Activated naive CD8-positive, alpha-beta T cell treated with anti-CD3 and anti-CD28 coated beads, Interleukin-2, amount 50 U/mL, for 24 hours (primary cell): ENCODE measurements at places on chromosomes 6 and 20.
A peak's percentile ranks its signal among the peaks of the same experiment; 100 is the strongest.

- no peak for DNase-seq
These were observed 58.5 kb downstream of the GRM1 start for GRCh38 chr6:146087386-146087785.

DNA sequence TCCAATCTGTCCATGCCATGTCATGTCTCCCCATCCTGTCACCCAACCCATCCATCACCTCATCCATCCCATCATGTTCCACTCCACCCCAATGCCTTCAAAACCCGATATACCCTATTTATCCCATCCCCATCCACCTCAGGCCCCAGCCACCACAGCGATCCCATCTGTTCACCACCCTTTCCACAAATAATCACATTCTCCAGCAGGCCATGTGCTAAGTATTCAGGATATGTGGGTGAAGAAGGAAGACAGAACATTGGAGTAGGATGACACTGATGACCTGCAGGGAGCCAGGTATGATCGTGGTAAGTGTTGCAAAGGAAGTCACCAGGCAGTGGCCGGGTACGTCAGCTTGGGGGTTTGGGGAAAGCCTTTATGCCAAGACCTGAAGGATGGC lies 48.8 kb downstream of the NPEPL1 start:
- no peak for DNase-seq

DNA sequence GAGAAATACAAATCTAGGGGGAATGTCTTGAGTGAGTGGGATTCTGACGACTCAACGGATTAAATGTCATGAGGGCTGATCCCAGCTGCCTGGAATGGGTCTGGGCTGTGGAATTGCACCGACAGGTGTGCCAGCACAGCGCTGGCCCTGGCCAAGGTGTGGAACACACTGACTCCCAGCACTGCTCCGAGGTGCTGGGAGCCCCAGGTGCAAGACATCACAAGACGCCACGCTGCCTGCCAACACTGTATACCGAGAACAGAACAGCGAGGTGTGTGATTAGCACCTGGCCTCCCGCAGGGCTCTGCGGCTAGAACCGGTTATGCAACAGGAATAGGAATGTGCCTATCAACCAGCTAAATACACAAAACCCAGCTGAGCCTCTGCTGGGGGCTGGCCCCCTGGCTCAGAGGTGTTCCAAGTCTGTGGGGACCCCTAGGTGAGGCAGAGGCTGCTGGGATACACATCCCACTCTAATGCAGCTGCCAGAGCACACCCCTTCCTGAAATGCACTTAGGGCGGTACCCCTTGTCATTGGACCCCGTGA lies 24.8 kb upstream of the APMAP start:
- DNase-seq: no peak

GRCh38 chr6:127186889-127187288 lies 68.4 kb downstream of the RSPO3 start:
- peak; percentile 74 for DNase-seq

GRCh38 chr20:16608277-16608650 lies 35.0 kb upstream of the KIF16B start:
- no peak for DNase-seq

DNA sequence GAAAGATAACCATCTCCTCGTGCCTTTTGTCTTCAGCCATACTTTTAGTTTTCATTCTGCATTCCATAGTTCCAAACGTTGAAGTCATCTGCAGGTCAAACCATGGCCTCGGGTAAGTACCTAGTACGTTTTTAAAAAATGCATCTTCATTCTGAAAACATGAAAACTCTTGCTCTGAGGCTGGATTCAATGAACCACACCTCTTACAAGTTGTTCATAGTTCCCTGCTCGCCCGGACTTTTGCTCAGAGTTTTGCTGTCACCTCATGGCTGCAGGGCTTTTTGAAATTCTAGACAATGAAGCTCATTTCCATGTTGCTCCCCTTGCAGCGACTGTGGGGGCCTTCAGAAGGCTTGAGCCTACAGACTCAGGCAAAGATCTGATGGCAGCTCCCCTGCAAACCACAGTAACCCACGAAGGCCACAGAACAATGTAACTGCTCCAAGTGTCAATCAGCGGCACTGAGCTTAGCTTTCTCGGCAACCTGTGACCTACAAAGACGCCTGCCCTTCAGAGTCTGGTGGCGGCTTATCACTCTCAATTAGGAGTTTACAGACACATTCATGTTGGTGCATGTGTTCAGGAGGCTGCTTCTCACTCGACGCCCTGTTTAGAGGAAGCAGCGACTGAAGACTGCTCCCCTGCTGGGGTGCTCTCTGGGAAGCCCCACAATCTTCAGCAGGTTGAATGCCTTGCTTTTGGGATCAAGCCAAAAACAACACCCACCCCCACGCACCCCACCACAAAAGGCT lies 61.2 kb downstream of the FOXC1 start:
- DNase-seq: no peak

DNA sequence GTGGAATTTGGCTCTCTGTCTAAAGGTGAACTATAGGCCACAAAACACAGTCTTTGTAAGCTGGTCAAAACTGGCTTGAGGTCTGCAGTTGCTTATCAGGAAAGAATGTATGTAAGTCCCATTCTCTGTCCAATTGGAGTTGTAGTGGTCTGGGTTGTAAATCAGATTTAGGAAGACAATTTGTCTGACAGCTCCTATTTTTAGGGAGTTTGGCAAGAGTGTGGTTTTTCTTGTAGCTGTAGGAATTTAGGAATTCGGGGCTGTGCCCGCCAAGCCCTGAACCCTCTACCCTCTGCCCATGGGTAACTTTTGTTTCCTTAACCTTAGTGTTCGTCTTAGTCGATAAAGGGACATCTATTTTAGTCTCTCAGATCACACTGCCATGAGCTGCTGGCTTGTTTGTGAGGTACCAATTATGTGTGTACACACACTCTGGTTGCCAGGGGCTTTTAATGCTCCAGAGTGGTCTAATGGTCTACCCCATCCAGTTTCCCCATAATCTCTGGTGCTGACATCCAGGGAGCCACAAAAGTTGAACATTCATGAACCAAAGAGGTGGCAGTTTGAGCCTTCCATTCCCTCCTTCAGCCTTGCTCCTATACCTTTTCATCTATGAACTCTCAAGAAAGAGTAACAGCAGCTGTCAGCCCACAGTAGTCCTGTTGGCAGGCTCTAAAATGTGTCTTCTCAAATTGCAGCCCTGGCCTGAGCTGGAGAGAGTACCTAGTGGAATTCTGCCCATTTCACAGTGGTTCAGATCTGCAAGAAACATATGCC lies 93.0 kb downstream of the ANKRD6 start:
- no peak for DNase-seq

DNA sequence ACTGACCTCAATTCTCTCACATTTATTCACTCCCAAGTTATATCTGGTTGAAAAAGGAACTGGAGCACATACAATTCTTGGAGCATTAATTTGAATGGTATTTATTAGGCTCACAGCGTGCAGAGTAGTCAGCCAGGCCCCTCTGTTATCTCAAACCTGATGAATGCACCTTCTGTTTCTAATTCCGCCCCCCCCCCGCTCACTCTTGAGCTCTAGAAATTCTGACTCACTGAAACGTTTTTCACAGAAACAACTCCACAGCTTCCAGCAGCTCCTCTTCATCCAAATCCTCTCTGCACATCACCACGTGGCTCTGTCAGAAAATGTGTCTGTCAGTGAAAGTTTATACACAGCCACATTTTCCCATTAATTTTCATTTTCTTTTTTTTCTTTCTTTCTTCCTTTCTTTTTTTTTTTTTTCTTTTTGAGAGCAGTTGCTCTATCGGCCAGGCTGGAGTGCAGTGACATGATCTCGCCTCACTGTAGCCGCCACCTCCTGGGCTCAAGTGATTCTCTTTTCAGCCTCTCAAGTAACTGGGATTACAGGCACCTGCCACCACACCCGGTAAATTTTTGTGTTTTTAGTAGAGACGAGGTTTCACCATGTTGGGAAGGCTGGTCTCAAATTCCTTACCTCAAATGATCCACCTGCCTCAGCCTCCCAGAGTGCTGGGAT lies 109.4 kb downstream of the TBXT start:
- no peak for DNase-seq

DNA sequence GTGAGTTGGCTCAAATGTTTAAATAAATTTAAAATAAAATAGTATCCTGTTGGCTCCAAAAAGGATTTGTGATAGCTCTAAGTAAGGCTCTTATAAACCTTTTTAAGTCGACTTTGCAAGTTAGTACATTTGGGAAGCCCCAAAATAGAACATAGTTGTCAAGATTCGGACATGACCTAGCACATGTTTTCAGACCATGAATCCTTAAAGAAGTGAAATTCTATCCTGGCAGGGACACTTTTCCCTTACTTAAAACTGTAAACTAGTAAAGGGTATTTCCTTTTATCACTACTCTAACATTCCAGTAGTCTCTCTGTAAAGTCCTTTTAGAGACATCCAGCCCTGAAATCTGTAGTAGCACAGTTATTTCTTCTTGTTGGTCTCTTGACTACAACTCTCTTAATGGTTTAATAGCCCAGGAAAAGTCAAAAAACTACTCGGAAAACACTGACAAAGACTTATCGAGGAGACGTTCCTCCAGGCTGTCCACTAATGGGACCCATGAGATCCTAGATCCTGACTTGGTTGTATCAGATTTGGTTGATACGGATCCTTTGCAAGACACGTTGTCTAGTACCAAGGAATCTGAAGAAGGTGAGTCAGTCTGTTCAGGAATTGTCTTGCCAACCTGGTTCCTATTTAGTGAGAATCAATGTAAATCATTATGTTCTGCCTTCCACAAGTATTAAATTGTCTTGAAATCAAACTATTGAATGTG lies 83.6 kb downstream of the SCAND1 start:
- no peak for DNase-seq

GRCh38 chr20:47136782-47137181 lies 219.7 kb downstream of the ZMYND8 start:
- no peak for DNase-seq

- DNase-seq: no peak
These were observed 4.2 kb downstream of the MLN start for GRCh38 chr6:33799454-33800113.

- DNase-seq: peak; percentile 59
These were observed 53.5 kb upstream of the BTN3A2 start for GRCh38 chr6:26311385-26312095.

GRCh38 chr6:37648465-37649330 lies 49.0 kb downstream of the MDGA1 start:
- DNase-seq: peak; percentile 15

DNA sequence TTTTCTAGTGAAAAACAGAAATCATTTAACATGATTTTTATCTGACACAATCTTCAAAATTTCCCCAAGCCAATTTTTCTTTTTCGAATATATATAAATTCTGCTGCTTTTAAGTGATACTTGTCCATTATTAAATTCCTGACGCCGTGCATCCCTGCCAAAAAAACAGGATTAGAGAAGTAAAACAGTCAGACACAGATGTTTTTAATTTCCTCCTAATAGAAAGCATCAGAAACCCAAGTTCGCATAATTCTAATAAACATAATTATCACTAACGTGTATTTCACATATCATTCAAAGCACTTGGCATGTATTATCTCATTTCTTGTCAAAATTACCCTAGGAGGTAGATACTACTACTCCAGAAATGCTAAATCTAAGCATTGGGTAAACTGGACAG lies 179.5 kb downstream of the ZFP64 start:
- DNase-seq: no peak

- DNase-seq: no peak
These were observed 8.4 kb upstream of the HLA-A start for GRCh38 chr6:29933955-29934354.

GRCh38 chr20:1803061-1803931 lies 91.9 kb upstream of the SIRPA start:
- DNase-seq: peak; percentile 35

DNA sequence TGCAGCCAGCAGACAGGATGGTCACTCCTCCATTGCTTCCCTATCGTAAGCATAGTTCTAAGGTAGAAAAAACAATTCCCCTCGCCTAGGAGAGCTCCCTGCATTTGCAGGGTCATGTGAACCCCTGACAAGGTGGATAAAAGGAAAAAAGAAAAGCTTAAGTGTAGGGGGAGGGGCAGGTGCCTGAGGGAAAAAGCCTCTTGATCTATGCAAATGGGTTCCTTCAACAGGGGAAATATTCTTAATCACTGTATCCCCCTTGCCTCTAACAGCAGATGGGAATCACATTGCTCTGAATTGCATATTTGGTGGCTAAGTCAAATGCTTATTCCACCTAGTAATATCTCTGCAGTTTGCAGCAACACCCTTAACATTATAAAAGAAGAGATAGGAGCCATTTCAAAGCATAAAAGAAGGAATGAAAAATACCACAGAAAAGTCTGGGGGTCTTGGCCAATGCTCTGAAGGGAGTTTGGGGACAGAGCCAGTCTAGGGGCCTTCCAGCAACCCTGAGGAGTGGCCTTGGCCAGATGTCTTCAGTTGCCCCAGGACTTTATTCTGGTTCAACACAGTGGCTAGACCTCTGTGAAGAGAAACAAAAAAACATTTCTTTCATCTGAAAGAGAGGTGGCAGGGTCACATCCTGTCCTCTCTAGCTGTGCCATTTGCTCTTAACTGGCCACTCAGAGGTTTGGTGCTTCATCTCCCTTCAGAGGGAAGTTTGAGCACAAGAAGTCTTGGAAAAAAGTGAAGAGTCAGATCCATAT lies 660.4 kb upstream of the GJE1 start:
- DNase-seq: no peak

DNA sequence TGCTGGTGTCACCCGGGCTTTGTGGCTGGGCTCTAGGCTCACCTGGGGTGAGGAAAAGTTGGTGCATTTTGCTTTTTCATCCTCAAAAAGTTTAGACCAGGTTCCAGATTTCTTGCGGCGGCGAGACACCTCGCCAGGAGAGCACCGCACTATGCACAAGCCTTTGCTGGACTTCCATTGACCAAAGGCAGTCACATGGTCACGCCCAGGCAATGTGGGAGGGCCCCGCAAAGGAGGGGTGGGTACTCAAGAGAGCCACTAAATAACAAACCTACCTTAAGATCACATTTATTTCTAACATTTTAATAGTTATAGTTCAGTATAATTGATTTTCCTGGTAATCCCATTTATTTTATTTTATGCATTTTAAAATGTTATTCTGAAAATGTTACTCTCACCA lies 3.0 kb upstream of the KIF16B start:
- DNase-seq: no peak

GRCh38 chr6:156423075-156423474 lies 354.1 kb upstream of the ARID1B start:
- no peak for DNase-seq

GRCh38 chr6:151181706-151182363 lies 57.9 kb upstream of the AKAP12 start:
- DNase-seq: no peak

DNA sequence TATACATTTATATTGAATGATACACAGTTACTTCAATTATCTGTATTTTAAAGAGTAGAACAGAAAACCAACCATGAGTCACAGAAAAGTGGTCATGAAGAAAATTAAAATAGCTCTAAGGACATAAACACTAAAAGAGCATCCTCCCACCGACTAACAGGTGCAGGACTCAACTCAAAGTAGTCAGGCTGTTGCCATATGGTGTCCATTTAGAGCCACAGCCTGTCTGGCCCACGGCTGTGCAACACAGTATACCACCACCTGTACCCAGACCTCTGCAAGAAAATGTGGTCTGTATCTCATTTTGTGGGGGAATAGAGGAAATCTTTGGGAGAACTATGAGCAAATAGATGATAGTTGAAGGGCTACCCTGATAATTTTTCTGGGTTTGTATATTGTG lies 449.8 kb upstream of the RNF217 start:
- DNase-seq: no peak
